ENCODE measurements at places on chromosomes 2 and 18. TPM values are rescaled to one million over a fixed set of nuclear protein-coding genes. Genes with fewer than 3 reads are reported as not detected.

CDH20 gene
- 2.9 TPM for total RNA-seq

TEX44 gene
- total RNA-seq = not detected

PKDCC gene
- 134 TPM for total RNA-seq

COBLL1 gene
- 3.7 TPM for total RNA-seq

FEV gene
- total RNA-seq = not detected

LAMA3 gene
- 3.5 TPM for total RNA-seq

CRACDL gene
- total RNA-seq = under 0.01 TPM

VWA3B gene
- total RNA-seq = not detected

ABCB11 gene
- 1.2 TPM for total RNA-seq

RNF152 gene
- total RNA-seq = 1.4 TPM

KCNJ3 gene
- total RNA-seq = 0.09 TPM

PDE1A gene
- total RNA-seq = 90.7 TPM

SOWAHC gene
- total RNA-seq = 14.2 TPM

CCT7 gene
- total RNA-seq = 241 TPM

BIRC6 gene
- total RNA-seq = 40.9 TPM

NAT8 gene
- not detected for total RNA-seq
